ENCODE measurements at places on chromosomes 7 and 10. TPM values are rescaled to one million over a fixed set of nuclear protein-coding genes. Genes with fewer than 3 reads are reported as not detected.

MICALL2 gene
- 26.7 TPM for total RNA-seq

PARP12 gene
- 66.9 TPM for total RNA-seq

HABP2 gene
- 9.2 TPM for total RNA-seq

NOLC1 gene
- total RNA-seq, result 26.0 TPM

GALNT17 gene
- total RNA-seq, result 6.5 TPM

GNAI1 gene
- total RNA-seq, result 16.5 TPM

SLC26A3 gene
- total RNA-seq, result not detected

VPS41 gene
- 53.2 TPM for total RNA-seq

TFPI2 gene
- total RNA-seq, result 3.3 TPM

ZNF804B gene
- 4.9 TPM for total RNA-seq

AGR2 gene
- total RNA-seq, result 20.0 TPM

OR2A12 gene
- not detected for total RNA-seq

TMEM130 gene
- total RNA-seq, result 0.52 TPM

OPALIN gene
- total RNA-seq, result not detected

DNA sequence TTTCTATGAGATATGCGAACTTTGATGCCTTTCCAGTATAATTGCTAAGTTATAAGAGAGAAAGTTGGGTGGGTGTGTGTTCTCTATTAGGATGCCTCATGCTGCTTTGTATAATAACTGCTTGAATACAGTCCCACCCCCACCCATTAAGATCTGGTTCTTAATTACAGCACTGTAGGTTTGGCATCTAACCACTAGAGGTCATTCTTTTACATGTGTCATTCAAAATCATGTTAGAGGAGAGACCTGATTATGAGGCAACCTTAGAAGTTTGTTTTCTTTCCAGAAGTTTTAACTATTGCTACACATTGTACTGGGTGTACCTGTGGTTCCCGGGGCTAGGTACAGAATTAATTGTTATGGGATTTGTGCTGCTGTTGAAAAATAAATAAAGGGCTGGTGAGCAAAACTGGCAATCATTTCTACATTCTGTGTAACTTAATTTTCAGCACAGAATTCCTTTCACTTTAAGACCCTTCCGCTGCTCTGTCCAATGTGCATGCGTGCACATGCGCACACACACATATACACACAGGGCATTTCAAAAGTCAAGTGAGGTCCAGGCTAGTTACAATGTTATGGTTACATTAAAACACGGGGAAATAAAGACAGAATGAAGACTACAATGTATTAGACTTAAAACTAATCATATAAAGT, 1156.3 kb downstream of the SORCS3 start:
- peak; percentile 25 for DNase-seq

- no peak for DNase-seq
These were observed 81.0 kb downstream of the HACD1 start for GRCh38 chr10:17536221-17536620.

DNA sequence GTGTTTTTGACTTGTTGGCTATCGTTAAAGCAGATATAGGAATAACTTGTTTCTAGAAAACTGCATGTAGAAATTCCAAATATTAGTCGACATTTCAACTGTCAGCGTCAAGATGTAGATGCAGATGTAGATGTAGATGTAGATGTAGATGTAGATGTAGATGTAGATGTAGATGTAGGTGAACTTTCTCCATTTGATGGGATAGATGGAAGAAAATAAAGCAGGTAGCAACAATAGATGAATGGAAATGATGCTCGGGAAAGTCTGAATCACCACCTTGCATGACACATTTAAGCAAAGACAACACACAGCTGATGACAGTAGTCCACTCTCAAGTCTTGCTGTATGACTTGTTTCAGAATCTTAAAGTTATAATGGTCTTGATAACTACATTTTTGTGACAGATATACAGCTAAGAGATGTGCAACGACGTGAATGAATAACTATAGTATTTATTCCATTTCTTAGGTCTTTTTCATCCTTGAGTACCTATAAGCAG, 53.5 kb downstream of the SND1 start:
- DNase-seq, result no peak

DNA sequence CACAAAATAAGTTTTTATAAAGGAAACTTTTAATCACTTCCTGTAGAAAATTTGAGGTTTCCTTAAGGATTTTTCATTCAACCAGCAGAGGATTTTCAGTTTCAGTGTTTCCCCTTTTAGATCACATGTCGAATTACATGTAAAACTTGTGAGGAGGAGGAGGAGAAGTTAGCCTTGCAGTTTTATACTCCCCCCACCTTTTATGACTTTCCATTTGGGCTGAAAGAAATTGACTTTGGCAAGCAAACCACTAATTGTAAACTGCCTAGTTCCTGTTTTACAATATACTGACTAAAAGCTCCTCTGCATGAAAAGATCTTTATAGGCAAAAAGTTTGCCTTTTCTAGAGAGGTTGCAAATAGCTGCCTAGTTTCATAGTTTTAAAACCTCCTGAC, 3.0 kb downstream of the BAMBI start:
- DNase-seq, result no peak

GRCh38 chr10:72108830-72109635, 20.7 kb upstream of the SPOCK2 start:
- no peak for DNase-seq

DNA sequence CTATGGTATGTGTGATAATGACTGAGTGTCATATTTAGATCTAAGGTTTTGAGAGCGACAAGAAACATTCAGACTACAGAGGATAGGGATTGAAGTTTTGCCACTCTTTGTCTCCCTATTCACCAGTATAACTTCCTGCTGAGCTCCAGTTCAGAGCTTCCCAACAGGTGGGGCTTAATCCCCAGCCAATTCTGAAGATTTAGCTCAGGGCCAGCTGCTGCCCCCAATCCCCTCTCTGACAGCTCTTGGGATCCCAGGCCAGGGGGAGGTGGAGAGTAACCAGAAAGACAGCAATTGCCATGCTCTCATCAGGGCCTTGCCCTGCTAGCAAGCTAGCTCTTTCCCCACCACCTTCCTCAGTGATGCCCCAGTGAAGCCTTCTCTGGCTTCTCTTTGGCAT, 57.8 kb downstream of the TRIL start:
- no peak for DNase-seq

DNA sequence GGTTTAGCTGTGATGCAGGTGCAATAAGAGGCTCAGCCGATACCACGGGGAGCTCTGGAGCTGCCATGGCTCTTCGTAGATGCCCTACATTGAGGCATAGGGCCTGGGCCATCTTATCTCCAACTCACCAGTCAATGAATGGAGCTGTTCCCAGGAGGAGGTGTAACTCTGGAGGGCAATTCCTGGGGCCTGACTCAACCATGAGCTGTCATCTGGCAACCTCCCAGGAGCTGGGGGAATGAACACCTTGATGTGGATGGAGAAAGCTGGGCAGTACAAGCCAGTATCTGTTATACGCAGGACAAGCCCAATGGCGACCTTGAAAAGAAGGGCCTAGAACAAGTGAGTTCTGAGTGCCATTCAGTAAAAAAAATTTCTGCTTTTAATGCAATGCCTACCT, 224.0 kb upstream of the PLXDC2 start:
- DNase-seq, result no peak

GRCh38 chr10:1738950-1739349, 1.6 kb upstream of the ADARB2 start:
- no peak for DNase-seq

- DNase-seq, result no peak
These were observed 290.6 kb downstream of the PRPF18 start for GRCh38 chr10:13877154-13877909.

DNA sequence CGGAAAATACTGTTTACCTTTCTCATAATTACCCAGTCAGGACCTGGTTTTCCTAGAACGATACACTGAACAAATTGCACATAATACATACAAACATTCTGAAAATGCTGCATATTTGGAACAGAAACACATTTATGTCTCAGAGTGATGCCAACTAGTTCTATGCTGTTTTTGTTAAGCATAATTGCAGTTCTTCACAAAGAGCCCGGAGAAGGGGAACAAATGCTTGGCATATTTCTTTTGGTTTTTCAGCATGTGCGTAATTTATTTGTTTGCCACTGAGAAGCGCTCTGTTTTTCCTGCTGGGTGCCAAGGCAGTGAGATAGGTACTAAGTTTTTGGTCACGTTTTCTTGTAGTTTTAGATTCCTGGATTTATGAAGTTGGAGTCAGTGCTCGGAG, 181.0 kb upstream of the MDFIC start:
- no peak for DNase-seq

GRCh38 chr10:102917314-102917961, 656 bp upstream of the CNNM2 start:
- peak; percentile 85 for DNase-seq

GRCh38 chr10:97142834-97143233, 42.9 kb downstream of the SLIT1 start:
- DNase-seq, result no peak

DNA sequence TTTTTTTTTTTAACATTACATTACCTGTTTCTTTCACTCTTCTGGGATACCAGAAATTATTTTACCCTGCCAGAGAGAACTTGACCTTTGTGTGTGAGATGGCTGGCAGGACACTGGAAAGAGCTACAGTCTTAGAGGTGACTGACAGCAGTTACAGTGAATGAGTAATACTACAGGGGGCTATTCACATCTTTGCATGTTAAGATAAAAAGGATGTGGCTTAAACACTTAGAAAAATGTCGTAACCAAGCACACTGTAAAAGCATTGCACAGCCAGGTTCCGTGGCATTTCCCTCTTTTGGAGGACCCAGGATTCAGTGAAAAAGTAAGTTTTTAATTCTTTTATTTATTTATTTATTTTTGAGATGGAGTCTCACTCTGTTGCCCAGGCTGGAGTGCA, 18.8 kb upstream of the TBC1D12 start:
- DNase-seq, result no peak

DNA sequence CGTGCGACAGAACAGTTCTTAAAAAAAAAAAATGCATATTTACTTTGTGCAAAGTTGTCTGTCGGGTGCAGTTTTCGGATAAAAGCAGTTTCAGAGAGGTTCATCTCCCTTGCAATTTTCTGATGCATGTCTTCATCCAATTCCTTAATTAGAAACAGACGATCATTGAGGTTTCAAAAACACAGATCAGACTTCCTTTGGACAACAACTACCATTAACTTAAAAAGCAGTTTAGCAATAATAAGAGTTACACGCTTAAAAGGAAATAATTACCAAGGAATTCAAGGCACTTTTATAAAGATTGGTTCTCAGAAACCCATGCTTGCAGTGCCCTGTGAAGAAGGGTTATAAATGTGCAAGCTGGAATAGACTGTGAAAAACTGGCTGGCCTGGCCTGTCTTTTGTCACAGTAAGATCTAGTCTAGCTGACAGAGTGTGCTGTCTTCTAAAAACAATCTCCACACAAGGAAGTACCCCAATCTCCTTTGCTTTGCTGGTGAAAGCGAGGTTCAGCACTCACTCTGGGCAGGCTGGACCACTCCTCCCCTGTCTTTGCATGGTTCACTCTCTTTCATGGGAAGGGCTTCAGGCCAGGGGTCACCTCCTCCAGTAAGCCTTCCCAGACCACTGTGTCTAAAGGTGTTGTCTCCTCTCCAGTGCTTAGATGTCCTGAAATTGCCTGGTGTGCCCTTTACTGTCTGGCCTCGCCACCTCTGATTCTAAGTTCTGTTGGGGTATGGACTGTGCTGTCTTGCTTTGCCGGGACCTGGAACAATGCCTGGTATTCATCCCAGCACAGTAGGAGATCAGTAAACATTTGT, 34.8 kb upstream of the HNRNPH3 start:
- no peak for DNase-seq

- DNase-seq, result no peak
These were observed 49.3 kb downstream of the CLIP2 start for GRCh38 chr7:74338366-74339108.

- no peak for DNase-seq
These were observed 77.6 kb downstream of the VPS41 start for GRCh38 chr7:38831259-38831996.

GRCh38 chr10:9294865-9295264, 1240.4 kb downstream of the GATA3 start:
- no peak for DNase-seq

GRCh38 chr7:23713285-23714149, 3.5 kb downstream of the STK31 start:
- no peak for DNase-seq

DNA sequence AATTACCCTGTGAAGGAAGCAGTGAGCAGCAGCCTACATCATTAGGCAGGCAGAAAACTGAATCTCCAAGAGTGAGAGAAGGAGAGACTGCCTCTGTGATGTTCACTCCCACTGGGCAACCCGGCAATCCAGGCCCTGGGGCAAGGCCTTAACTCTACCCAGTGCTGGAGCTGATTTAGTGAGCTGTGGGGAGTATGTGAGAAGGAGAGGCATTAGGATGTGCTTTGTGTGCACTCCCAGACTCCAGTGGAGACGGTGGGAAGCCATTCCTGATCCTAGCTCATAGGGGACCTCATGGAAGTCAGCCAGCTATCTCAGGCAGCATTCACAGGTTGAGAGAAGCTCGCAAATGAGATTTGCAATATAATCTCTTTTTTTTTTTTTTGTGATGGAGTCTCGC, 41.1 kb upstream of the CDK13 start:
- no peak for DNase-seq

DNA sequence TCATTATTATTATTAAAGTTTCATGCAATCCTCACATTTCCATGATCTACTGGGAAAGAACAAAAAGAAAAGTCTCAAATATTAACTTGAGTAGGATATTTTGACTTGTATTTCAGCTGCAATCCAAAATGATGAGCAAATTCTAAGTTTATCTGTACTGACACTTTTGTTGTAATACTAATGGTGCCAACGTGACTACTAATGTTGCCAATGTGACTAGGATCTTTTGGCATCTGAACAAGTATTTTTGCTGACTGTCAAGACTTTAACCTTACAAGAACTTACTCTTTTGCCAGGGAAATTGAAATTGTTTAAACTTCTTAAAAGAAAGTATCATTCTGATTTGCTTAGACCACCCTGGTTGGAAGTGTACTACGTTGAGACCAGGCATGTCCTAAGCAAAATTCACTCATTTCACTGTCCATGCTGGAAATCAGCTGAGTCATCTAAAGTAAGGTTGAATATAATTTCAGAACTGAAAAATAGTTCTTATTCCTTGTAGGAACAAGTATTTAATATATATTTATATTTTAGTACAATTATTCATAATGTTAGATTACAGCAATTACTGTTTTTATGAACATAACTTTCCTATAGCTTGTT, 78.5 kb upstream of the LYZL1 start:
- no peak for DNase-seq

GRCh38 chr10:121113911-121114310, 262.7 kb downstream of the WDR11 start:
- no peak for DNase-seq

- DNase-seq, result no peak
These were observed 34.5 kb upstream of the TECTB start for GRCh38 chr10:112248584-112249295.

DNA sequence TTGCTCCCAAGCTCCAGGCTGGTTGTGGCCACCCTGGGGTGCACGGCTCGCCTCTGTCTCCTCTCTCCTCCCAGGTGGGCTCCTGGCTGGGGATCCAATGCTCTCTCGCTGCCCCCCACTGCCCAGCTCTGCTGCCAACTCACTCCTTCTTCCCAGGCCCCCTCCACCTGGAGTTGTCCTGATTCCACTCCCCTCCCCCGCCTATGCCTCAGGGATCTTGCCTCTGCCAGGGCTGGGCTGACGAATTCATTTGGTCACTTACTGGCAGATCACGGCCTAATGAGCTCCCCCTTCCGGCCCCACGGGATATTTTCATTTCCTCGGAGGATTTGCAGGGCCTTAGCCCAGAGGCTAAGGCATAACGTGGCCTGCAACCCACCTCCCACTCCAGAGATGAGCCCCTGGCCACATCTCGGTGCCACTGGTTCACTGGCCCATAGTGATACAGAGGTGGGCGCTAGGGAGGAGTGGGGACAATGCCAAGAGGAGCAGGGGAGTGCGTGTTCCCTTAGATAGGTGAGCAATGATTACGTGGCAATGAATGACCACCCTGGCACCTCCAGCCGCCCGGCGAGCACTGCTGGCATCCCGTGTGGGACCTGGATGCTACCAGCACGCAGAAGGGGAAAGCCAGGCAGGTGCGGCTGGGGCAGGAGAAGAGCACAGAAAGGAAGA, 344.6 kb upstream of the SHH start:
- peak; percentile 54 for DNase-seq

Measured in body of pancreas (tissue), 4 donors.